Stimulated activated CD4-positive, alpha-beta T cell treated with anti-CD3 and anti-CD28 coated beads, Interleukin-2, amount 100 ng/mL, for 24 hours (primary cell): ENCODE measurements at places on chromosomes 12 and 14.

GRCh38 chr14:31854508-31855075 is 222.5 kb upstream of the ARHGAP5 start:
- DNase-seq: no peak

GRCh38 chr14:75457648-75458165 is 29.9 kb downstream of the JDP2 start:
- DNase-seq: no peak

GRCh38 chr12:124502379-124502778 is 65.0 kb downstream of the NCOR2 start:
- DNase-seq: no peak

DNA sequence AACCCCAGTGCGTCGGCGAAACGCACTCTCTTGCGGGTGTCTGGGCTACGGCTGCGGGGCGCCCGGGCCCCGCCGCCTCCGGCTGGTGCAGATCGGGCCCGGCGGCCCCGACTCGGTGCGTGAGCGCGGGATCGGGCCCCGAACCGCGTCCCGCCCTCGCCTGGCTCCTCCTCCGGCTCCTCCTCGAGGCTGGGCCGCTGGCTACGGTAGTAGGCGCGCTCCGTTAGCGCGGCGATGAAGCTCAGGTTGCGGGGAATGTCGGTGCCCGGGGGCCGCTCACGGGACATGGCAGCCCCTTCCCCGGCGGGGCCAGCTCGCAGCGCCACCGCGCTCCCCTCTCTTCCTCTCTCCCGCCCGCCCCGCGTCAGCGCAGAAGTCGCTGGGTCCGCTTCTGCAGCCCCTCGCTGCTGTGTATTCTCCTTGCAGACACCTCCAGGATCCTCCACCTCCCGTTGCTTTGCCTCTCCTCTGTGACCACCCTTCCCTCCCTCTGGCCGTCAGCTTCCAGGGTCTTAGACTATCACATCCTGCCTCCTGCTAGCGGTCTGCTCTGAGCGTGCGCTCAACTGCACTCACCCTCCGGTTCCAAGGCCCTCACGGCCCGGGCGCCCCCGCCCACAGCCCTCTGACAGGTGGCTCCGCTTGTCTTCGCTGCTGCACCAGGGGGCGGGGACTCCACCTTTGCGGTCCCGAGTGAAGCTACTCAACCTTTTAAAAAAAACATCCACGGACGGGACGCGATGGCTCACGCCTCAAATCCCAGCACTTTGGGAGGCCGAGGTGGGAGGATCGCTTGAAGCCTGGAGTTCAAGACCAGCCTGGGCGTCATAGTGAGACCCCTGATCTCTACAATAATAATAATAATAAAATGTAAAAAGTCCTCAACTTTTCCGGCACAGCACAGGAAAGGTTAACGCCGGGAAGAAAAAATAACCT is at the start of gene PPP1R3E:
PPP1R3E (minus strand) TSS at position 570 of the 936 bp plus-strand sequence; CDS start at position 287, 283 bp downstream.
- peak; percentile 91 for DNase-seq

- no peak for DNase-seq
Measured at GRCh38 chr14:44204061-44204835, 302.8 kb downstream of the FSCB start.

DNA sequence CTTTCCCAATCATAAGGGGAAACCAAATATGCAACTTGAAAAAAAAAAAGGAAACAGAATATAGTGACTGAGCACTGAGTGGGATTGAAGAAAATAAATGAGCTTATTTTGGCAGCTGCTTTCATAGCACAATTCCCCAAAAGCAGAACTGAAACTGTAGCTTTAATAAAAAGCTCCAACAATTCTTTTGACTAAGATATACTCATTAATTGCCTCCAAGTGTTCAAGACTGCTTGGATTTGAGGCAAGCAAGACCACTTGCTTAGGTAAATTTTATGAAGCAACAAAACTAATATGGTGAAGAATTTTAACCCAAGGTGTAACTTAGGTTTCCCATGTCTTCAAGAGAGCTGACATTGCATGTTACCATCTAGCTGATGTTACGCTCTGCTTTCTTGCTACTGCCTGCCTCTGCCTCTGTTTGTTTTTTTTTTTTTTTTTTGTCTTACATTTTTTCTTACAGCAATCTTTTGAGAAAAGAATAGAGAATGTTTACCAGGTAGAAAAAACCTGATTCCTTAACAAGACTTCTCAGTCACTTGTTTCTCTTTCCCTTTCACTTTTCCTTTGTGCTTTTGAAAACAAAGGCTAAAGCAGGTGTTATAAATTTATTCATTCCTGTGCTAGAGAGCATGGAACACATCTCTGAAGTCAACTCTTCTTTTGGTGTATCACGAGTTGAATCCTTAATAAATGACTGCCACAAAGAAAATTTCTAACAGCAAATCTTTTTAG is 134.4 kb downstream of the BCAT1 start:
- DNase-seq: no peak

- peak; percentile 46 for DNase-seq
Measured at GRCh38 chr12:110688446-110689280, at the start of gene HVCN1. Gene HVCN1 (minus strand): TSS chr12:110689115. CDS start chr12:110683245, 5,870 bp downstream.

DNA sequence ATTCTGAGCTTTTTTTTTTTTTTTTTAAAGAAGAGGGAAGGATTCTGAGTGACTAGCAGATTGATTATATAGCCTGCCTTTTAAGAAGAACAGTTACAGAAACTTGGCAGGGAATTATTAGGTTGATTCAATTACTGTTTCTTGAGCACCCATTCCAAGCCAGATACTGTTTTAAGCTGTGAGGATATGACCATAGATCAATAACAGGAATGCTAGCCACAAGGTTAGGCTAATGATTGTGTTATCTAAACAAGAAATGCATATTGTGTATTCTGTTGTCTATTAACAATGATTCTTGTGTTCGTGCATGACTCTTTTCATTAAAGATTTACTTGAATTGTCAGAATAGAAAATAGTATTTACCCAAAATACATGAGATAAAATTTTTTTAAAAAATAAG is 67.1 kb downstream of the PRORP start:
- DNase-seq: no peak

- DNase-seq: no peak
Measured at GRCh38 chr12:130226126-130226525, 63.9 kb downstream of the FZD10 start.

DNA sequence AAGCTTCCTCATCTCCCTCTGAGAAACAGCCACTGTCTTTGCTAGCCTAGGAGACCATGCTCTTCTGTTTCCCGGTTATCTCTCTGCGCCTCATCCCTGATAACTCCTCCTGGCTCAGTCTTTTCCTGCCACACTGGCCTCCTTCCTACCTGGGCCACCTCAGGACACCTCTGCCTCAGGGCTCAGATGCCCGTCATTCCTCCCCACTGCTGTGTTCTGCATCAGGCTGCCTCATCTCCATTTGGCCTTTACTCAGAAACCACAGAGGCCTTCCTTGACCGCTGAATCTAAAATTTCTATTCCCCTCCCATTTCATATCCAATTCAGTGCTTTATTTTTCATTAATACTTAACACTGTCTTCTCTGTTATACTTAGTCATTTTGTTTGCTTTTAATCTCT is 311.0 kb upstream of the RGS6 start:
- no peak for DNase-seq

DNA sequence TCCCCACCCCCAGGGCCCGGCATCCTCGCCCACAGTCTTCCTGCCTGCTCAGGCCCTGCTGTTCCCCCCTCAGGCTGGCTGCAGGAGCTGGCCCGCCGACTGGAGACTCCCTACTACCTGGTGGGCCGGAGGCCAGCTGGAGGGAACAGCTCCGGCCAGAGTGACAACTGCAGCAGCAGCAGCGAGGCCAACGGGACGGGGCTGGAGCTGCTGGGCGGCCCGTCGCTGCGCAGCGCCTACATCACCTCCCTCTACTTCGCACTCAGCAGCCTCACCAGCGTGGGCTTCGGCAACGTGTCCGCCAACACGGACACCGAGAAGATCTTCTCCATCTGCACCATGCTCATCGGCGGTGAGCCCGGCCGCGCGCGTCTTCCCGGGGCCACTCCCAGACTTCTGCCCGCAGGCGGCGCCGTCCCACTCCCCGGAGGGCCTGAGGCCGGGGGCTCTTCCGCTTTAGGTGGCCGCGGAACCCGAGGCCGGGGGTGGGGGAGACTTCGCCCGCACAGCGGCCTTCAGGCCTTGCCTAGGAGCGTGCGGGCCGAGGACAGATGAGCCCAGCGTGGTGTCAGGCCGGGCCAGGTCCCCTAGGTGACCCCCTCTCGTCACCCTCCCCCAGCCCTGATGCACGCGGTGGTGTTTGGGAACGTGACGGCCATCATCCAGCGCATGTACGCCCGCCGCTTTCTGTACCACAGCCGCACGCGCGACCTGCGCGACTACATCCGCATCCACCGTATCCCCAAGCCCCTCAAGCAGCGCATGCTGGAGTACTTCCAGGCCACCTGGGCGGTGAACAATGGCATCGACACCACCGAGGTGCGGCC is 10.2 kb downstream of the KCNH3 start:
- peak; percentile 43 for DNase-seq

GRCh38 chr12:71730936-71731335 is 23.7 kb upstream of the RAB21 start:
- DNase-seq: no peak

GRCh38 chr12:64706857-64707256 is 52.3 kb downstream of the GNS start:
- no peak for DNase-seq

GRCh38 chr12:52251367-52252051 is 18.5 kb downstream of the KRT7 start:
- DNase-seq: no peak

GRCh38 chr14:63203618-63204406 is 431 bp upstream of the RHOJ start:
- no peak for DNase-seq

GRCh38 chr12:113486722-113487121 is 15.1 kb upstream of the LHX5 start:
- no peak for DNase-seq

GRCh38 chr12:1474574-1475153 is 119.7 kb downstream of the FBXL14 start:
- DNase-seq: no peak

DNA sequence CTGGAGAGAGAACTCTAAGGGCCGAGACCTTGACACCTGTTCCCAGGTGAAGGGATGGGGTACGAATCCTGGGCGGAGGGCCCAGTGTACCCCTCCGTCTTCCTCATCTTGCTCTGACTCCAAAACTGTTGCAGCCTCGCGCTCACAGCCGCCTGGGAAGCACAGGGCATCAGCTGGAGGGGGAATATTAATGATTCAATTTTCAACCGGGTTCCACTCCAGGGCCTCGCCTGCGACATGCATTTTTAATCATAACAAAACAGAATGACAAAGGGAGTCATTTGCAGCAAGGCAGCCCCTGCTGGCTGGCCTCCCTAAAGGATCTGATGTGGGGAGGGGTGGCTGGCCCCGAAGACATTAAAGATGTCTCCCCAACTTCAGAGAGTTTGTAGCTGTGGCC is 41.6 kb upstream of the ESRRB start:
- no peak for DNase-seq

DNA sequence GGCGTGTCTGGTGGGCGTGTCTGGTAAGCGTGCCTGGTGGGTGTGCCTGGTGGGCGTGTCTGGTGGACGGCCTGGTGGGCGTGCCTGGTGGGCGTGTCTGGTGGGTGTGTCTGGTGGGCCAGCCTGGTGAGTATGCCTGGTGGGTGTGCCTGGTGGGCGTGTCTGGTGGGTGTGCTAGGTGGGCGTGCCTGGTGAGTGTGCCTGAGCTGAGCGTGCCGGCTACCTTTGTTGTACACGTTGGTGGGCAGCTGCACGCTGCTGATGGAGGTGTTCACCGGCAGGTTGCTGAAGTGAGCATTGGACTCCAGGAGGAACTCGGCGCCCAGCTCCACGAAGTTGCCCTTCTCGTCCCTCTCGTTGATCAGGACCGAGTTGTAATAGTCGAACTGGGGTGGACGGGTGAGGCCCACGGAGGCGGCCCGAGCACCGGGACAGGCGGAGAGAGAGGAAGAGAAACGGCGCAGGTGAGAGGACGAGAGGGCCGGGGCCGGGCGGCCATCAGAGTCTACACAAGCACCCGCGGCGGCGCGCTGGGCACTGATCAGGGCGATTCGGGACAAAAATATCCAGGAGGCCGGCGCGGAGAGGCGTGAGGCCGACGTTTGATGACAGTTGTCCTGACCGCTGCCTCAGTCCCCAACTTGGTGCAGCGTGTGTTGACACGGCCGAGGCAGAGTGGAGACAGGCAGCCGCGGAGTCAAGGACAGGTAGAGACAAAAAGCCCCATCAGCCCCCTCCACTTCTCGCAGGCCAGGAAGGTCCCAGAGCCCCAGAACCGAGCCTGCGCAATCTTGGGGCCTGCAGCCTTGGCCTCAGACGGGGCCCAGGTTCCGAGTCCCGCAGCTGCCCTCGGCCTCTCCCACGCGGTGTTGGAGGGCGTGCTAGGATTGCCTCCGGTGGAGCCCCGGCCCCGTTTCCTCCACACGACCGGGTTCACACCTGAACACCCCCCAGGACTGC is 10.5 kb downstream of the CACNA2D4 start:
- DNase-seq: peak; percentile 42

DNA sequence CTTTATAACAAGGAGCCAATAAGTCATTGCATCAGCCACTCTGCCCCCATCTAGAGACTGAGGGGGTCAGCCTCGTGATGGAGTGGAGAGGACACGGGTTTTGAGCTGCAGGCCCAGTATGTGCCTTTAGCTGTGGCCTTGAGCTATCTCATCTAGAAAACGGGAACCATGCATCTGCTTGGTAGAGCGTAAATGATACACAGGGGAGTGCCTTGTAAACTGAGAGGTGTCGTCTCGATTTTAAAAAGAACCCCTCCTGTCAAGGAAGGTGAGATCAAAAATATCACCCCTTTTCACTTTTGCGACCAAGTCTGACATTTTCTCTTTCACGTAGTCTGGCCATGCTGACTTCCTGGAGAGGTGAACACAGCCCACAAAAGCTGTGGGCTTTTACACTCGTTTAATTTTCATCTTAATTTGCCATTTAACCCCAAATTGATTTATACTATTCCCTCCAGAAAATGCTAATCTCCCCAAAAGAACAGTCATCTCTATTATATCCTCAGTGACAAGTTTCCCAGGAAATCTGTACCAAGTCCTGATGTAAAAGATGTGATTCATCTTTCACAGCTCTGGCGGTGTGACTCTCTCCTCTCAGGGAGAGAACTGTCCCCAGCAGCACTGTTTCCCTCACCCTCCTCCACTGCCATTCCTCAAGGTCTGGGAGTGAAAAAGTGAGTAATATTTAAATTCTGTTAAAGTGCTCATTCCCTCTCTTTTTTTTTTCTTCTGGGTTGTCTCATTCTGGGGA is 30.6 kb downstream of the VCPKMT start:
- peak; percentile 56 for DNase-seq

DNA sequence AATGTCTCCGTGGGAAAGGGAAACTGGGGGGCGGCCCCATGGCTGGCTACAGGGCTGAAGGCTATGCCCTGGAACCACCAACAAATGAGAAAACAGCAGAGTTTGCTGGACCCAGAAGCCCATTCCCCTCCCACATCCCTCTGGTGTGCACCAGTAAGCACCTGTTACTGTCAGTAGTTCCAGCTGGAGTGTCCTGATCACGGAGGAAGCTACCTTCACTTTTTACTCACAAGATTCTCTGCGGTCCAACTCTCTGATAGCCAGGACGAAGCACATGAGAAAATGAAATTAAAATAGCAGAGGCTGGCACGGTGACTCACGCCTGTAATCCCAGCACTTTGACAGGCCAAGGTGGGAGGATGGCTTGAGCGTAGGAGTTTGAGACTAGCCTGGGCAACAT is 22.7 kb upstream of the MEG3 start:
- DNase-seq: no peak
